ENCODE measurements at places on chromosomes 6 and 20.

- DNase-seq = no peak
Observed at GRCh38 chr6:117603821-117604220, 1.5 kb upstream of the GOPC start.

DNA sequence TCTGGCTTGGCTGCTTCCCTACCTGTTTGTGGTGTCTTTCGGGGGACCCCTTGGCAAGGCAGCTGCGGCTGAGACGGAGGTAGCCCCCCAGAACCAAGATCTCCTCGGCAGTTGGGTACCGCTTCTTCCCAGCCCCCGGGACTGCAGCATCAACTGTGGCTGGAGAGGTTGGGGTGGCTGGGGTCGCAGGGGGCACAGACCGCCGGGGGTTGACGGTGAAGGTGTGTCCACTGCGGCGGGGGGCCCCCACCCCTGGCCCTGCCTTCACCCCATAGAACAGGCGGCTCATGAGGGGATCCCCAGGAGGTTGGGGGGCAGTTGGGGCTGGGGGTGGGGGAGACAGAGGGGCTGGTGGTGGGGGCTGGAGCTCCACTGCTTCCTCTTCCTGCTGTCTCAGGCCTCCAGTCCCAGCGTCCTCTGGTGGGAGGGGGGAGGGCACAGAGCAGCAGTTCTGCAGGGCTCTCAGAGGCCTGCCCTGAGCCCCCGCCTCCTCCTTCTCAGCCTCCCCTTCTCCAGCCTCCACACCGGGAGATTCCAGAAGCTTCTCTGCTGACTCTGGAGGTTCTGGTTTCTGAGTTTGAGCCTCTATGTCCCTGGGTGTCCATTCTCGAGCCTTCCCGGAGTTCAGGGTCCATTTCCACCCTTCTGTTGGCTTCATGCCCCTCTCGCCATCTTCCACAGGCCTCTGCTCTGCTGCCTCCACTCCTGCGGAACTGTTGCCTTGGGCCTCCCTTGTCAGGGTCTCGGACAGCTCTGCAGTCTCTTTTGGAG, 1.9 kb downstream of the PPP1R18 start:
- DNase-seq = peak; percentile 44

DNA sequence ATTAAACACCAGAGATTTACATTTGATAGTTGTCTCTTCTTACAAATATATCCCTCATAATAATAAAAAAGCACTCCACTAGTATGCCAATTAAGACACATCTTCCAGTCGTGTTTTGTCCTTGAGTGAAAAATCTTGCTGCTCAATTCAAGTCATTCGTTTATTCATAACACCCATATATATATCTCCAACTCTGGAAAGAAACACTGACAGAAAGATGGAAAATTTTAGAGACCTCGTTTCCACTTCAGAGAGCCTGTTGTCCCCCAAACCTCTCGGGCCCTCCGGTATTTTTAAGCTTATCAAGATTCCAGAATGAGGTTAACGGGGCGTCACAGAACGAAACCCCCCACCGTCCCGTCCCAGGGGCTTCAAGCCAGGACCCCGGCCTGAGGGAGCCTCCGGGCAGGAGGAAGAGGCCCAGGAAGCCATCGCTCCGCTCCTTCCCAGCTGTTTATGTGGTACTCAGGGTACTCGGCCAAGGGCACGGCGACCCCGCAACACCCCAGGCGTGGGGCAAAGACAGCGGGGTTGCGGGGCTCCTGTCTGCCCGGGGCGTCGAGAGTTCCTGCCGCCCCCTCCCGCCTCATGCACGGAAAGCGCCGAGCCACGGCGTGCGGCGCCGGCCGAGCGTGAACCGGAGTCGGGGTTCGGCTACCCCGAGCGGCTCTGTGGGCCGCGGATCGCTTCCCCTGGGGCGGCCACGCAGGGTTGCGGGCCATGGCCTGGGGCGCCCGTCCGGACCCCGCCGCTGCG, 623 bp upstream of the SNX9 start:
- no peak for DNase-seq

DNA sequence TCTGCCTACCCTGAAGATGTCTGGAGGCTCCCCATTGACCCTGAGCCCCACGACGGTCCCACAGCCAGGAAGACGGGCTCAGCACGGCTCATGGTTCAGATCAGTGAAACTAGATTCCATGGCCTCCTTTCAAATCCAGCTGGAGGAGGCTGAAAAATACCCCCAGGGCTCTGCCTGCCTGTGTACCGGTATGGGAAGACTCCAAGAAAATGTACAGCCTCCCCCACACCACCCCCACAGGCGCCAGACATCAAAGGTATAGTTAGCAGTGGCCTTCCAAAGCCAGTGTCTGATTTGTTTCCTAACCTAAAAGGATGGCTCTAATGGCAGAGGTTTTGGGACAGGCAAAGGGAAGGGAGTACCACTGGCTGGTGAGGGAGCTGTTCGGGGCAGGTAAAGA, 86.2 kb upstream of the SNAP25 start:
- DNase-seq = no peak

DNA sequence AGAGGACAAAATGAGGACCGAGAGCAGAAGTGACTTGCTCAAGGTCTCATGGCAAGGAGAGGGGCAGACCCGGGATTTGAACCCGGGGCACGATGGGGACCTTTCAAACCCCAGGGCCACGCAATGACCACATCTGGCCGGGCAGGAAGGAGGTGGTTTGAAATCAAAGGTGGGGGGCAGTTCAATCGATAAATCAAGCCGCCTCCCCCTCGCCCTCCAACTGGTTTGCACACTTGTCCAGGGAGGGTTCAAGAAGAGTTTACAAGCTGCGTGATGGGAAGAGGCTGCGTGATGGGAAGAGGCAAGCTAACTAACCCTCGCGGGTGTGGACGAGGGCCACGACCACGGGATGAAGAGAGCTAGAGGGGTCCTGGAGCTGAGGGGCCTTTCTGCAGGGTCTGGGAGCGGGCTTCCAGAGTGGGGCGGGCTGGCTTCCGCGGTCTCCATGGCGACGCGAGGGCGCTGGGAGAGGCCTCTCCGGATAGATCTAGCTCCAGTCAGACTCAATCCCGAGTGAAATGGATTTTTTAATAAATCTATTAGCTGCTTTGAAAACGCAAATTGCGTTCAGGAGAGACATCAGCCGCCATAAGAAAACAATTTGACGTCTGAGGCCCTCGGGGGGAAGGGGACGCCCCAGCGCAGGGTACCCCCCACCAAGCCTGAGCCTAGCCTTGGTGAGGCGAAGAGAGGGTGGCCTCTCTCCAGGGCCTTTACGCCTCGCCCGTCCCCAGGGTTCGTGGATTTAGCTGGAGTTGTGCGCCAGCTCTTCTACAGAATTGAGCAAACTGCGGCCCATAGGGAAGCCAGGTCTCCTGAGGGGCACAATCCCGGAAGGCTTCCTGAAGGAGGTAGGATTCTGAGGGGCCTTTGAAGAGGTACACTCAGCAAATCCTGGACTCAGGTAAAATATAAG, 143.9 kb downstream of the GRM4 start:
- DNase-seq = no peak
